ENCODE measurements at places on chromosomes 1 and 21.

GRCh38 chr1:150995896-150996295 lies 10.8 kb downstream of the MINDY1 start:
- no peak for DNase-seq

DNA sequence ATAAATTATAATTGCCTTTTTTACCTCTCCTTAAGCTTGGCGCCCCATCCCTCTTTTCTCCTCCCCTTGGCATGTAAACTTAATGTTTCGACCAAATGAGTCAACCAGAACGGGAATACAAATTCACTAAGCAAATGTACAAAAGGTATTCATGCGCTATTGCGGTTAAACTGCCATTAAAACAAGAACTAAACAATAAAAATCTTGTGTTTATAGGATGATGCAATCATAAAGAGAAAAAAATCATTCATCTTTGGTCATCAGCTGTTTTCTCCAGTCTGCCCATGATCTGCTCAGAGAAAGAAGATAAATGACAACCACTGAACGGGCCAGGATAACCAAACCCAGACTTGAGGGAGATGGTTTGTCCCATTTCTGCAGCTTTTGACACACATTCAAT lies 534.2 kb upstream of the PLXNA2 start:
- DNase-seq, result no peak

- no peak for DNase-seq
These were observed 13.6 kb upstream of the LAMTOR5 start for GRCh38 chr1:110420874-110421793.

- no peak for DNase-seq
These were observed 205.3 kb downstream of the PBX1 start for GRCh38 chr1:164764333-164764732.

GRCh38 chr1:54084794-54085193 lies 31.4 kb downstream of the TCEANC2 start:
- no peak for DNase-seq

GRCh38 chr1:194067772-194068171 lies 881.4 kb upstream of the B3GALT2 start:
- no peak for DNase-seq

GRCh38 chr1:220943319-220943996 lies 64.2 kb downstream of the HLX start:
- DNase-seq, result no peak

All from NCI-H187 (cell line).